Muscle of back (tissue), 13 donors: ENCODE measurements at places on chromosomes 7 and 10.

DNA sequence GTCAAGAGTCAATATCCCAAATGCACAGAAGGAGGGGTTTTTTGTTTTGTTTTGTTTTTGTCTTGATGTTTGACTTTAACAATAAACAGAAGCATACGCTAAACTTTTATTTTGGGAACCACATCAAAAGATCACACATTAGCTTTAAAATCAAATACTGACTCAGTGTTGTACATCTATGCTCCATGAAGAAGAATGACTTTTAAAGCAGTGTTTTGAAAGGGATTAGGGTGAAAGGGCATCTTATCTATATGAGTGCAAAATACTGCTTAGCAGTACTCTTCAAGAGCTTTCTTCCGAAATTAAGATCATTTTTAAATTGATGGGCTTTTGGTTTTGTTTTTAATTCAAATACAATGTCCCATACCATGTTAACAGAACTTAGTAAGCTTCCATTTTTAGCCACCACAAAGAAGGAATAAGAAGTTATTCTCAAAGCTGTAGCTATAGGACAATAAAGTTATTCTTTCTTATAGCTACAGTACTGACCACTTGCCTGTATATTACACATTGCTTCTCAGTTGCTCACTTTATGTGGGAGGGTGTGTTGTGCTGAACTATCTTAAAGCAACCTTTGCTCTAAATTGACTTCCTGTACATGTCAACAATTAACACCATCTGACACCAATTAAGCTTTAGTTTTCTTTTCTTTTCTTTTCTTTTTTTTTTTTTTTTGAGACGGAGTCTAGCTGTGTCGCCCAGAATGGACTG lies 144.3 kb upstream of the KAT6B start:
- no peak for DNase-seq

- no peak for DNase-seq
These were observed 151.0 kb upstream of the NEBL start for GRCh38 chr10:21048068-21048467.

- DNase-seq, result no peak
These were observed 11.4 kb downstream of the ZNF488 start for GRCh38 chr10:47372726-47373125.

DNA sequence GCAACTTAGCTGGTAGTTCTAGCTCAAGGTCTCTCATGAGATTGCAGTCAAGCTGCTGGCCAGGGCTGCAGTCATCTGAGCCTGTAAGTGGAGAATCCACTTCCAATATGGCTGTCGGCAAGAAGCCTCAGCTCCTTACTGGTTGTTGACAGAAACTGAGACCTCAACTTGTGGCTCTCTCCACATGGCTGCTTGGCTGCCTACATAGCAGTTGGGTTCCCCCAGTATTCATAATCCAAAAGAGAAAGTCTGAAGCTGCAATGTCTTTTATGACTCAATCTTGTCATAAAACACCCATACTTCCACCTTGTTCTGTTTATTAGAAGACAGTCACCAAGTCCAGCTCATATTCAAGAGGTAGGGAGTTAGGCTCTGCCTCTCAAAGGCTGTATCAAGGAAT lies 334.9 kb upstream of the KMT2E start:
- DNase-seq, result no peak

GRCh38 chr10:93535293-93535692 lies 31.2 kb upstream of the FFAR4 start:
- no peak for DNase-seq

GRCh38 chr7:69564454-69565417 lies 33.5 kb upstream of the AUTS2 start:
- DNase-seq, result peak; percentile 71

GRCh38 chr7:94177441-94177840 lies 173.3 kb upstream of the BET1 start:
- no peak for DNase-seq

DNA sequence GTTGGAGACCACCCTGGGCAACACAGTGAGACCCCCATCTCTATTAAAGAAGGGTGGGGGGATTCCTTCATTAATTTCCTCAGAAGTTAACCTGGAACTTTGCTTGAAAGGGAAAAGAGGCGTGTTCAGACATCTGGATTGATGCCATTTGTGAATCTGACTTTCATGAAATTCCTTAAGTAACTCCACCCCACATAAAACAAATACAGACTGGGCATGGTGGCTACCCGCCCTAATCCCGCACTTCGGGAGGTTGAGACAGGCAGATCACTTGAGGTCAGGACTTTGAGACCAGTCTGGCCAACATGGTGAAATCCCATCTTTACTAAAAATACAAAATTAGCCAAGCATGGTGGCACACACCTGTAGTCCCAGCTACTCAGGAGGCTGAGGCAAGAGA lies 75.0 kb downstream of the EEPD1 start:
- no peak for DNase-seq

DNA sequence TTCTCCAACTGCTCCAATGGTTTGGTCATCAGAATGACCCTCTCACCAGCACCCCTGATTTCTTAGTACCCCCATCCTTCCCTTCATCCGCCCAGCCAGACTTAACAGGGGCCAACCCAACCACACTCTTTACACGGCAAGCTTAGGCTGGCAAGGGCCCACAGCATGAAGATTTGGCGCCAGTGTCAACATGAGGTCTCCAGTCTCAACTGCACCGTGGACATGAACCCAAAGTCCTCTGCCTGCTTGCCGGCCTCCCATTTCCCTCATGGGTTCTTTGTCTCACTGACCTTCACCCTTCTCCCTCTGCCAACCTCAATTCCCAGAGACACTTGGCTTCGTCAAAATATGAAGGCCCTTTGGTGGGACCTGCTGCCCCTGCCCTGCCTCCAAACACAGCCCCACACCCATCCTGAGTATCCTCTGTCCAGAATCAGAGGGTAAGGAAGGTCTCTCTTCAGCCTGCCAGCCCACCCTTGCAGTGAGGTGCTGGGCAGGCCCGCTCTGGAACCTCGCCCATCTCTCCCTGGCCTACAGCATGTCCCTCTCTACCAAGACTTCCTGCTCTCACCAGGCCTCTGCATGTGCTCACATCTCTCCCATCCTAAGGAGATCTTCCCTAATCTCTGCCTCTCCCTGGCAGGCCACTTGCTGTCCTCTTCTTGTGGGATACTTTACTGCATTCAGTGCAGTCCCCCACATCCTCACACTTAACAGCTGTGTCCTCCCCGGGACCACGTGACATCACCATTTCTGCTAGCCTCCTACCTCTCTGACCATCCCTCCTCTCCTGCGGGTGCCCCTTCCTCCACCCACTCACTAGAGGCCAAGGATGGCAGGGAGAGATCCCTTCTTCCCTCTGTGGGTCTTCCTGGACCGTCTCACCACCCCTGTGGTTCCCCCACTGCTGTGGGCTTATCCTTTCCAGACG lies 91.7 kb upstream of the ZMIZ1 start:
- no peak for DNase-seq

DNA sequence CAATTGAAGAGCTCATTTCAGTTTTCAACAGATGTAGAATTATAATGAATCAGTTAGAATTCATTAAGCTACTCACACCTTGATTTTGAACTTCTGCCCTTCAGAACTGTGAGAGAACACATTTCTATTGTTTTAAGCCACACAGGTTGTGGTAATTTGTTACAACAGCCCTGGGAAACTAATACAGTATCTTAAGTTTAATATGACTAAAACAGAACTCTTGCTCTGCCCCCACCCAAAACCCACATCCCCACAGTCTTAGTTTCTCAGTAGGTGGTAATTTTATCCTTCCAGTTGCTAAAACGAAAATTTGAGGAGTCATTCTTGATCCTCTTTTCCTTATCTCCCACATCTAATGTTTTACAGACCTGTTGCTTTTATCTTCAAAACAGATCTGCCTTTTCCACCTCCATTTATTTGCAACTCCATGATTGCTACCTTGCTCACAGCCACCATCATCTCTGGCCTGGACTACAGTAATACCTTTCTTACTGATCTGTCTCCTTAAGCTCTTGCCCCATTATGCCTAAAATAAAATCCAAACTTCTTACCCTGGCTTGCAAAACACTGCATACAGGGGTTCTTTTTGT lies 72.8 kb upstream of the NXPH1 start:
- no peak for DNase-seq

GRCh38 chr10:118054383-118054782 lies 7.6 kb upstream of the RAB11FIP2 start:
- DNase-seq, result no peak

- no peak for DNase-seq
These were observed 233.9 kb upstream of the AOAH start for GRCh38 chr7:36958111-36958733.

DNA sequence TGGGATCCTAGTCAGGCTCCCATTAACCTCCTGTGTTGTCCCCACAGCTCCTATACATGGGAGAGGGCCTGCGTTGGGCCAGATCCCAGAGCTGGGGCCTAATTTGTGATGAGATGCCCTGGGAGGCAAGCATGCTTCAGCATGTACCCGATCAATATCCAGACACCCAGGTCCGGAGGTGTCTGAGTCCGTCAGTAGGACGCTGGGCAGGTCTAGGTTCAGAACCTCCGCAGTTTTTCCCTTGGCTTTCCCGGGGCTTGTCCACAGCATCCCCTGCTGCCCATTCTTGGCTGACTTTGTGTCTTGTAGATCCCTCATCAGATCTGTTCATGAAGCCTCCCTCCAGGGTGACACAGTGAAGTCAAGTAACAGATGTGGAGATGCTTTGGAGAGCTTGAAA lies 32.7 kb upstream of the RBAK start:
- DNase-seq, result no peak

GRCh38 chr10:93440591-93441091 lies 41.5 kb downstream of the MYOF start:
- peak; percentile 74 for DNase-seq

GRCh38 chr10:127563718-127564553 lies 14.8 kb downstream of the NPS start:
- no peak for DNase-seq

DNA sequence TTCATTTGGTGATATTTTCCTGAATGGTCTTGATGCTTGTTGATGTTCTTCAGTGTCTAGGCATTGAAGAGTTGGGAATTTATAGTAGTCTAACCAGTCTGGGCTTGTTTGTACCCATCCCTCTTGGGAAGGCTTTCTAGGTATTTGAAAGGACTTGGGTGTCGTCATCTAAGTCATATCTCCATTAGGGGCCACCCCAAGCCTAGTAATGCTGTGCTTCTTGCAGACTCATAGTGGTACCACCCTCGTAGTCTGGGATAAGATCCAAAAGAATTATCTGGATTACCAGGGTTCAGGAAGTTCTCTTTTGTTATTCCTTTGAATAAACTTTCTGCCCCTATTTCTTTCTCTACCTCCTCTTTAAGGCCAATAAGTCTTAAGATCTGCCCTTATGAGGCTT lies 319.4 kb upstream of the MYO3A start:
- DNase-seq, result no peak

GRCh38 chr10:93598157-93598556 lies 2.9 kb downstream of the RBP4 start:
- DNase-seq, result no peak

DNA sequence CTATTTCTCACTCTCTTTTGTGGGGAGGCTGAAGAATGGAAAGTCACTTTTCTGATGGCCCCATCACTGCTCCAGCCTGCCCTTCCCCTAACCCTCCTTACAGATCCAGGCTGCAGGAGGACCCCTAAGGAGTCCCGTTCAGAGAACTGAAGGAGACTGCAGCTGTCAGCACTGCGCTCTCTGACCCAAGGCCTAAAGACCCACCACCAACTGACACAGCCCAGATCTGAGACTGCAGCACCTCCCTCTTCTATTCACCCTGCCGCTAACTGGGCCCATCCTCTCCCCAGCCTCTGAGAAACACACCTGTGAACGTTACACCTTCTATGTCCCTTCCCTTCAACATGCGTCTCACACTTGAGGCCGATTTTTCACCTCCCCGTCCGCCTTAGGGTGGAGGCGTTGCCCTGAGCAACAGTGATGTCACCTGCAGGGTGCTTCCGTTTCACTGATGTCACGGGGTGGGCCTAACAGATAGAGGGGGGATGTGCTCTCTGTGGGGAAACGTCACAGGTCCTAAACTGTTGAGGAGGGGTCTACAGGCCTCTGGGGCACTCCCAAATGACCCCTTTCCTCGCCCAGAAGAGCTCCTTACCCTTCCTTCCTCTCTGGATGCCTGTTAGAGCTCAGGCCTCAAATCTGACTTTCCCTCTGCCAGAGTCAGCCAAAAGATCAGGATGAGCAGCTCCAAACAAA lies 5.1 kb downstream of the ITPRIP start:
- no peak for DNase-seq

- no peak for DNase-seq
These were observed 67.2 kb upstream of the AUTS2 start for GRCh38 chr7:69531050-69531449.

GRCh38 chr10:42941790-42942189 lies 135.1 kb upstream of the RET start:
- no peak for DNase-seq

- no peak for DNase-seq
These were observed 568.1 kb upstream of the FOXK1 start for GRCh38 chr7:4113976-4114375.

DNA sequence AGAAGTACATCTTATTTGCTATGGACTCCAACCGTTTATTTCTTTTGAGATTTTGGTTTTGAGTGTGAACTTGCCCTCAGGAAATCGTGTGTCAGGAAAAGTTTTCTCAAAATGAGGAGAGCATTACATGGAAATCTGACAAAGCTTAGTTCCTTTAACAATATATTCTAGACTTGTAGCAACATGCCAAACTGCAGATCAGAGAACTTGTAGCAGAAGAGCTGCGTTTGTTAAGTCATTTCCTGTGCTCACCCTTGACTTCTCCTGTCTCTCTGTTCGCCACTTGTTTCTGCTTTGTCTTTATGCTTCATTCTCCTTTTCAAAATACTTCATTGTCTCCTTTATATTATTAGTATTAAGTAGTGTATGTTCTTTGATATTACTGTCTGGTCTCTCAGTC lies 116.6 kb upstream of the FOXP2 start:
- no peak for DNase-seq

- peak; percentile 30 for DNase-seq
These were observed 145.9 kb upstream of the EGR2 start for GRCh38 chr10:62961951-62962523.

GRCh38 chr10:66187053-66187733 lies 738.6 kb upstream of the LRRTM3 start:
- peak; percentile 49 for DNase-seq

DNA sequence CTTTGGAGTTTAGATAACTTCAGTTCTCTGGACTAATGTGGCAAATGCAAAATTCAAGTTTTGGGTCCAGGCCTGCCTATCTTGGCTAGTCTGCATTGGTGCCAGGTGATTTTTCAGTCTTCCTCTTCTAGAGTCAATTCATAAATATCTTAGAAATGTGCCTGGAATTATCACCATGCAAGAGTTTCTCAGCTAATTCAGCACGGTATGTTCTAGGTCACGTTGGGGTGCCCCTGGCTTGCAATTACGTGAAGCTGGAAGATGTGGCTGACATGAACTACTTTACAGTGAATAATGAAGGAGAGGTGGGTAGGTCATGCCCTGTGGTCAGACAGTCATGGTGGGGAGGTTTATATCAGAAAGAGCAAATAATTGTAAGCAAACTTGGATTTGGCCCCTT lies 25.0 kb downstream of the ZDHHC6 start:
- no peak for DNase-seq
